ENCODE measurements at places on chromosomes 6 and 20. TPM values are rescaled to one million over a fixed set of nuclear protein-coding genes. Genes with fewer than 3 reads are reported as not detected.

DNA sequence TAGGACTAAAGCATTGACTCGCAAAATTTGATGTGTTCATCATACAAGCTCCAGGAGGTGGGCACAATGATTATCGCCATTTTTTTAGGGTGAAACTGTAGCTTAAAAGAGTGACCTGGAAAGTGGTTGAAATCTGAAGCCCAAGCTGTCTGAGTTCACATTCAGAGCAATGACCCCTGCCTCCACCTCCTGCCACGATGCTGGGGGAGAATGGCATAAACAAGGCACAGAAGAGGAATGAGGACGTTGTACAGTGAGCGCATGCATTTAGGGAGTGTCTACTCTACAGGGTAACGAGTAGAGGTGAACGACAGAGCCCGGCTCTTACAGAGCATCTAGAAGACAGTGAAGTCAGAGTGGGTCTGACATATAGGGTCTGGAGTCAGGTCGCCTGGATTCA is 37.2 kb downstream of the CNKSR3 start:
- DNase-seq = no peak

RHAG gene
- not detected for total RNA-seq

DNA sequence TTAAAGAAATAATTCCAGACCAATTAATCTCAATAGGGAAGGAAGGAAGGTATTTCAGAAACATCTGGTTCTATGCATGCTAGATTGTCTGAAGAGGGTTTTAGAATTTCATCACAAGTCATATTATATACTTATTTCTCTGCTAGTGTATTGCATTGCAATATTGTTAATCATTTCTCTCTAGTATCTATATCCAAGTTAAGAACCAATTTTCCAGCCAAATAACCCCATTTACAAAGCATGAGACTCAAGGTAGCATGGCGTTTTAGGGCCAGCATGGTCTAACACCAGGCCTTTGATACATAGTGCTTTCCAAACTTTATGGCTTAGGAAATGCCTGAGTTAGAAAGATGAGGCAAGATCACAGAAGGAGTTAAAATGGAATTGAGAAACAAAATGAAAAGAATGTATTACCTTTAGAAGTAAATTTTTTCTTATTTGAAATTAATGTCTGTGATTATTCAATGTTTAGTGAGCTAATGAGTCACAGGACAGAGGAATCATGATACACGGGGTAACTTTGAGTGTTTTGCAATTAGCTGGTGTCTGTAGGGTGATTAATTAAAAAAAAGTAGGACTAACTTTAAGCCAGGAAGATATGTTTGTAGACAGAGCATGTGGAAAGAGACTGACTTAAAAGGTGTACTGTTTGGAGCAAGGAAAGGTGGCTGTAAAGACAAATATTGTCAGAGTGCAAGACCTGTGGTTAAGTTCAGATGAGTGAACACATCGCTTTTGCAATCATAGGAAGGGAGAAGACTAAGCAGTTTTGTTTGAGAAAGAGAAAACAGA is 1006.2 kb upstream of the CITED2 start:
- DNase-seq = no peak

DNA sequence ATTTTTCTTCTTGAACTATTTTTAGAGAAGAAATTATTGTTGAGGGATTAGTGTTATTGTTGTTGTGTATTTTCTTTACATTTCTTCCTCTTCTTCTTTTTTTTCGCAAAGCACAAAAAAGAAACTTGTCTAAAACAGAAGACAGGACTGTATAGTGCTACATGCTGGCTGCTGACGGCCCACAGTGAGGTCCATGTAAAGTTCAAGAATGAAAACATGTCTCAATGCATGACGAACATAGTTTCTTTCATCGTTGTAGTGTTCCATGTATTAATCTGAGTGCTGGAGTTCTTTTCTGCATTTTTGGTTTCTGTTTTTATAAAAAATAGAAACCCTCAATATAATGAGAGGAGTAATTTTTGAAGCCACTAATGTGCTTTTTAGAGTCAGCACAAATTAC is 462.9 kb upstream of the MARCKS start:
- no peak for DNase-seq
